Activated CD8-positive, alpha-beta memory T cell treated with anti-CD3 and anti-CD28 coated beads, Interleukin-2, amount 10 ng/mL, durations not matched to agents 7 days and 5 days (primary cell): ENCODE measurements at places on chromosomes 5 and 9.

DNA sequence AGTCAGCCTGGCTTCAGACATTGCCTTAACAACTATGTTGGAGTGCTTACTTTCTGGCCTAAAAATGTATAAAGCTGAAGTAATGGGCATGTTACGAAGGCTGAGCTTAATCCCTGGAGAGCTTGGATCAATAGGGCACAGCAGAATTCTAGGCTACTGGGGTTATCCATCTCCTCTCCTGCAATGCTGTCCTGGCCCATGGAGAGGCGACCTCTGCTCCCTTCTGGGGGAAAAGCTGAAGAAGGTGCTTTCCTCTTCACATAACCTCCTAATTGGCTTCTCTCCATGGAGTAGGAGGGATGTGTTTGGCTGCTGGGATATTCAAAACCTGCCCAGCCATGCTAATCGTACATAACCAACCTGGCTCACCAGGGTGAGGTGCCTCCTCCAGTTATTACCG is 403.5 kb downstream of the DMRT2 start:
- no peak for DNase-seq
- H3K27me3 ChIP-seq: peaks cover 12% of the 10 kb centered on the region
- no peak overlapping the region for H3K4me3 ChIP-seq
- no peaks in the 10 kb centered on the region for H3K36me3 ChIP-seq

GRCh38 chr9:81595887-81596543 is 93.3 kb downstream of the TLE1 start:
- H3K4me3 ChIP-seq: no peak overlapping the region
- H3K36me3 ChIP-seq: no peaks in the 10 kb centered on the region
- no peak overlapping the region for H3K27ac ChIP-seq
- no peak for DNase-seq

GRCh38 chr9:98171176-98171925 is 21.1 kb downstream of the CORO2A start:
- no peak for DNase-seq
- no peaks in the 10 kb centered on the region for H3K36me3 ChIP-seq
- H3K27me3 ChIP-seq: no peaks in the 10 kb centered on the region
- peaks cover 32% of the 10 kb centered on the region for H3K4me1 ChIP-seq
- no peak overlapping the region for H3K27ac ChIP-seq

DNA sequence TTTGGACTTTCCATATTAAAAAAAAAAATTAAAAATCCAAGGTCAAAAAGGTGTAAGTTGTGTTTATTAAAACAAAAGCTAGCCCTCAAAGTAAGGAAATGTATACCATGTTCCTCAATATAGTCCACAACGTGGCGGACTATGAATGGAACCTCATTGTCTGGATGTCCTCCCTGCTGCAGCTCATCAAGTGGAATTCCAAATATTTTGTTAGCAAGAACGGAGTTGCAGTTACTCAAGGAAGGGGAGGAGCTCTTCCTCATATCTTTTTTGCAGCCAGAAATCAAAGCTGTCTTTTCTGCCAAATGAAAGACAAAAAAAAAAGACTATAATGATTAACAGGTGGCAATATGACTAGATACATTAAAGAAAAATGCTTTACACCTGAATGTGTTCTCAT is 14.0 kb downstream of the FAM13B start:
- H3K36me3 ChIP-seq: peaks cover 45% of the 10 kb centered on the region
- H3K27ac ChIP-seq: no peak overlapping the region
- H3K4me3 ChIP-seq: no peak overlapping the region
- peaks cover 25% of the 10 kb centered on the region for H3K4me1 ChIP-seq

GRCh38 chr9:105154723-105155191 is 89.7 kb upstream of the SLC44A1 start:
- H3K4me3 ChIP-seq: no peak overlapping the region
- DNase-seq: no peak
- H3K4me1 ChIP-seq: peaks cover 2% of the 10 kb centered on the region
- no peaks in the 10 kb centered on the region for H3K36me3 ChIP-seq
- H3K27me3 ChIP-seq: no peaks in the 10 kb centered on the region
